T-cell (primary cell): ENCODE measurements at places on chromosomes 4 and X. TPM values are rescaled to one million over a fixed set of nuclear protein-coding genes. Genes with fewer than 3 reads are reported as not detected.

The CASK gene
- total RNA-seq = 76.3 TPM

The DCAF8L2 gene
- not detected for total RNA-seq

The MAEA gene
- total RNA-seq = 87.2 TPM

The RS1 gene
- total RNA-seq = not detected

The RTL5 gene
- total RNA-seq = 0.98 TPM

The IGFBP7 gene
- not detected for total RNA-seq
